ENCODE measurements at places on chromosomes 7 and 10.

- no peak for DNase-seq
Observed at GRCh38 chr7:69839782-69840181, 241.5 kb downstream of the AUTS2 start.

DNA sequence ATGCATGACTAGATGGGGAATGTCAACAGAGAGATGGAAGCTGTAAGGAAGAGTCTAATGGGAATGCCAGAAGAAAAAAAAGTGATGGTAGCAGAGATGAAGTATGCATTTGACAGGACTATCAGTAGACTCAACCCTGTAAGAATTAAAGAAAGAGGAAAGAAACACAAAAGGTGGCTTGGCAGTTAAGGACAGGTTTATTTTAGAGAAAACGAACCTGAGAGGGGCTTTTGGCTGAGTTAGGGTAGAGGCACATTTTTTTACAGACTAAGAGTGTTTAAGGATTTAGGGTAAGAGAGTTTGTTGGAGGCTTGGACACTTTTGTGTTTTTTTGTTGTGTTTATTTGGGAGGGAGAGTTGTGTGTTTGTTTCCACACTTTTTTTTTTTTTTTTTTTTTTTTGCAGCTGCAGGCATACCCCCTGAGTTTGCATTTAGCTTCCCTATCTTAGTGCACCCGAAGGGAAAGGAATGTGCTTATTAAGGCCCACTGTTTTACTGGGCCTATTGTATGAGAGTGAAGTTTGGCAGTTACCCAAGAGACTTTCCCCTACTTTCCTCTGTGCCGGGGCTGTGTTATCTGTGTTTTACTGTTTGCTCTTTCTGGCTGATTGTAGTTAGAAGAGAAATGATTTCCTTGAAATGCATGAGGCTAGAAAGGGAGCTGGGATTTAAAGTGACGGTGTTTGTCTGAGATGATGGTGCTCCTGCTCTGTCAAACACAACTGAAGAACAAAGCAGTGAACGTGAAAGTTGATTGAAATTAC is 32.0 kb downstream of the NPVF start:
- no peak for DNase-seq

GRCh38 chr7:29500719-29501118 is 62.9 kb upstream of the PRR15 start:
- DNase-seq = no peak

DNA sequence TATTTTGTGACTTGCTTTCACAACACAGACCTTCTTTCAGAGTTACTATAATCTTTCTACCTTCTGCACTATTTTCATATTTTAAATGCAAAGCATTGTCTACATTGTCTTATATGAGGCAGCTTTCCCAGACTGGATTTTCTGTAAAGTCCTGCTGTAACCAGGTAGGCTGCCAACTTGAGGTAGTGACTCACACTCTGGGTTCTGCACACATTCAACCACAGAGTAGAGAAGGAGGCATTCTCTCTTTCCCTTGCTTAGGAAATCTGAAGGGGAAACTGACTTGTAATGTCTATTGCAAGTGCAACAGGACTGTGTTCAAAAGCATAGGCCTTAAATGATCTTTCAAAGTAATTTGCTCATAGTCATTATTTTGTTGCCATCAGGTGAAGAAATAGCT is 461.4 kb downstream of the GRM8 start:
- DNase-seq = no peak

- DNase-seq = no peak
Observed at GRCh38 chr7:28328822-28329660, 83.3 kb upstream of the CREB5 start.

DNA sequence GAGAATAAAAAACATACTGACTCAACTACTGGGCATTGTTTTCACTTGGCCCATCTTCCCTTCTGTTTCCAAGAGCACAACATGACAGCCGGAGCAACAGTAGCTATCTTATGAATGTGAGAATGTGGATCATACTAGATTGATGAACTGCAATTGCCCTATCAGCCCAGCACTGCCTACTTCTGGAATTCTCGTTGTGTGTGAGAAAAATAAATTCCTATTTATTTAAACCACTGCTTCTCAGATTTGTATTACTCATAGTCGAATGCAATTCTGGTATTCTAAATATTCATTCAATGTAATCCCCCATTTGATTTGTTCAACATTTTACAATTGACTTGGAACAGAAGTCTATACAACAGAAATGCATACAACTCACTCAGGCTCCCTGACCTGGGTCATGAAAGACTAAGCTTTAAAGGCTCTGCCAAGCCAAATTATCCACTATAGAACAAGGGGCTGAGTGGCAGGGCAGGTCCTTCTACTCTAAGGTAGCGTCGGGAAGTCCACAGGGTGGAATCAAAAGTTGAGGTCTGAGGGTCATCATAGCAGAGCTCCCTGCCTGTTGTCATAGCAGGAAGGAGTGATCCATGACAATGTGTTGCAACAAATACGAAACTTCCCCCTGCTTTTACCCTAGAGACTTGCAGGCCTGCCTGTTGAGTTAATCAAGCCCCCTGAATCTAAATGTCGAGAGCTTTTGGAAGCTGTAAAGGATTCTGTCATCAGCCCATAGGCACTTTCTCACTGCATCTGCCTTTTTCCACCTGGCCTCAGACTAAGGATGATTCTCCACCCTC is 12.4 kb upstream of the JAZF1 start:
- DNase-seq = no peak

- DNase-seq = no peak
Observed at GRCh38 chr10:64090865-64091264, 569.7 kb downstream of the REEP3 start.

- no peak for DNase-seq
Observed at GRCh38 chr10:28761084-28761846, 83.9 kb downstream of the BAMBI start.

DNA sequence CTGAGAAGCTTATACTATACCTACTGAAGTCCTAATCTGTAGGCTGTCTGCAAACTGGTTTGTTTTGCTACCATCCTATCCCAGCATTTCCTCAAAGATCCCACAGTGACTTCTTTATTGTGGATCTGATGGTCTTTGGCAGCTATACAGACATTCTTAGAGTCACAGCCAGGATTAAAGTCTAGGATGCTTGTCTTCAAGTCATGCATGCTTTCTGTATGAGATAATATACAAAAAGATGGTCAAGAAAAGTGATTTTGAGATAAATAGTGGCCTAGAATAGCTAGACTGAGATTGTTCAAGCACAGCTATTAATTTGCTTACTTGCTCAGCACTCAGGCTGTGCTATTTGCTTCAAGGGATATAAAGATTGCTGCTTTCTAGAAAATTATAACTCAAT is 454.4 kb downstream of the AUTS2 start:
- DNase-seq = no peak

DNA sequence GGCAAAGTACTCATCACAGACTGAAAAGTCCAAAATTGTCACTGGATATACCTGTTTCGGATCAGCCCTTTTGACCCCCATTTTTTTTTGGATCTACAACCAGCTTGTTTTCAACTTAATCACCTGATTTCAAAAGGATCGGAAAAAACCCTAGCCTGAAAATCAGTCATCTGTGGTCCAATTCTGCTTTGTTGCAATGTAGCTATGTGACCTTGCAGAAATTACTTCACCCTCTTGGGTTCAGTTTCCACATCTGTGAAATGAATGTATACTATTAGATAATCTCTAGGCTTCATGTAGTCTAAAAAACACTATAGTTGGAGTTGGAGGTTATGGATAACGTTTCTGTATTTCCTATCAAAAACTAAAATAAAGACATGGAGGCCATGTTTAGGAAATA is 37.1 kb downstream of the STEAP4 start:
- DNase-seq = no peak

GRCh38 chr7:157348548-157348947 is 11.7 kb downstream of the DNAJB6 start:
- DNase-seq = no peak

DNA sequence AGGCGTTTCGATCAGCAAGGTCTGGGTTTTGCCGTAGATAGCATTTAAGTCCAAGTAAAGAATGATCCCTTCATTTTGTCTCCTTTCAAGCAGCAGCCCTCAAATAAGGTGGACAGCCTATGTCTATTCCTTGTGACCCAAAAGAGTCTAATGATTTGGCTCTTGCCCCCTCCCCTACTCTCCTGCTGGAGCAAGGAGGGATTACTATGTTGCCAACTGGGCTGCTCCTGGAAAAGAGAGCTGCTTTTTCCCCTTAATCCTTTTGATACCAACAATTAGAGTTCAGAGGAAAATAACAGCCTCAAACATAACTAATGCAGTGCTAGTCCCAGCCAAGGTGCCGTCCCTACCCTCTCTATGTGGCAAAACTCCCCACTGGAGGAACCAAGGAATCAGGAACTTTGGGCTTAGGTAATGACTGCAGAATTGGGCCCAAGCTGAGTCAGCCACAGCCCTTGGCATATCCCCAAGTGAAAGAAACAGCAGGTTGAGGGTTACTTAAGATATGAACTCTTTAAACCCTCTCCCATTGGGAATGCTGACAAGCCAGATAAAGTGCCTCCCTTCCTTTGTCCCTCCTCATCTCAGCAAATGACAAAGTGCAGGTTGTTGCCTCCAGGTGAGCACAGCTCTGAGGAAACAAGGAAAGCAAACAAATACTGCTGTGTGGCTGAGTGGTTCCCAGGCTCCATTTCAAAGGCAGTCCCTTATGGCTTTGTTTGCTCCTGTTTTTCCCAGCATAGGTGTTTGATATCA is 643.7 kb downstream of the INHBA start:
- no peak for DNase-seq

DNA sequence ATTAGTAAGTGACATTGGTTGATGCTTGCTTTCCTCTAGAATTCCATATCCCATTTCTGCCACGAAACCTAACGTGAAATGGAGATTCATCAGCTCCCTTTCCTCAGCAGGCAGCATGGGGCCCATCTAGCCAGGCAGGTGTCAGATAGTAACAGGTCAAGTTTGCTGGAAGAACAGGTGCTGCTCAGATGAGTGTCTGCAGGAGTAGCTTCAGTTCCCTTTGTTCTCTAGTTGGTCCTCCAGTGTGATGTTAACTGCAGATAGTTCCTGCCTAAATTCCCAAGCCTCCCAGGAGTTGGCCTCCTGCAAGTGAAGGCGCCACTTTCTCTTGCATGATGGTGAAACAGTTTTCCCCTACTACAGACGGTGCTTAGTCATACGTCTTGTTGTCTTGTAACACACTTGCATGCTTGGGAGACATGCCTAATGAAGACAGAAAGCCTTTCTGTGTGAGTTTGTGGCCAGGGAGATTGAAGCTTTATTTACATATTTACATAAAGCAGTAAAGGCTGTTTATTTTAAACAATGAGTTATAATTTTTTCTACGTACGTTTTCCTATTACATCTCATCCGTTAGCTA is 175.4 kb downstream of the CHN2 start:
- no peak for DNase-seq

GRCh38 chr10:33334805-33335550 is 511 bp upstream of the NRP1 start:
- DNase-seq = no peak

DNA sequence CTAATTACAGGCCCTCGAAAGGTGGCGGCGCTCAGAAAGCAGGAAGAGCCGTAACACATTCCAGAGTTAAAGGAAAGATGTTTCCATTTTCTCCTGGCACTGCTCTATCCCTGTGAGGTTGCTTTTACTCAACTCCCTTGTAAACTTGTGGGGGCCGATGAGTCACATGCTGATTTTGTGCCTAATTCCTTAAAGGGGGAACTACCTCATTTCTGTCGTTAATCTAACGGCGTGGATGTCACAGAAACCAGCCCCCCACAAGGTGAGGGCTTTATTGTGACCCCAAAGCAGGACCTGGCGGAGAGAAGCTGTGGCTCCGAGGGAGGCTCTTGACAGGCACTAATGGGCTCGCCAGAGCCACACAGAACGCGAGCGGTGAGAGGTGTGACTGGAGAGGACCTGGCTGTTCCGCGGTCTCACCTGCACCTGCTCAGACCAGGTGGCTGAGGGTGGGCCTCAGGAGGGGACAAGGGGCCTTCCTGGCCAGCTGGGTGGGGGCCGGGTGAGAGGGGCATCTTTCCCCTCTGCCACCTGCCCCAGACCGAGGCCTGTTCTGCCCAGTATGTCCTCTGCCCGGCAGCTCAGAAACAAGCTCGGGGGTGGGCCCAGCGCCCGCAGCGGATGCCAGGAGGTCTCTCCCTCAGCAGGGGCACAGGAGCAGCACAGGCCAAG is 50.9 kb downstream of the CALML3 start:
- DNase-seq = no peak

GRCh38 chr10:11594589-11595394 is 16.7 kb downstream of the USP6NL start:
- DNase-seq = no peak

- DNase-seq = no peak
Observed at GRCh38 chr7:44977959-44978335, 868 bp downstream of the MYO1G start.

DNA sequence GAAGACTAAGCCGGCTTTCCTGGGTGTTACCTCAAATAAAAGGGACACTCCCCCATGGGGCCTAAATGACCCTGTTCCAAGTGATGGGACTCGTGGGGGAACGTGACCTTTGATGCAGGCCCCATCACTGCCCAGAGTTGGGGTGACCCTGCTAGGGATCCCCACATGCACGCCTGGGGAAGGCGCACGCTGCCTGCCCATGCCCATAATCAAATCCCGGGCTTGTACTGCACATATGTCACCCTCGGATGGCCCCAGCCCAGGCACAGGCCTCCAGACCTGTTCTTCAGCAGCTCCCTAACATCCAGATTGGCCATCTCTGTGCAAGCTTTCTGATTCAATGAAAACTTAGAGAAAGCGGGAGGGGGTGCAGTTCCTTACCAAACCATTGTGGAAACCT is 14.7 kb downstream of the EBF3 start:
- no peak for DNase-seq

- DNase-seq = no peak
Observed at GRCh38 chr7:36514289-36515243, 124.9 kb downstream of the ANLN start.

DNA sequence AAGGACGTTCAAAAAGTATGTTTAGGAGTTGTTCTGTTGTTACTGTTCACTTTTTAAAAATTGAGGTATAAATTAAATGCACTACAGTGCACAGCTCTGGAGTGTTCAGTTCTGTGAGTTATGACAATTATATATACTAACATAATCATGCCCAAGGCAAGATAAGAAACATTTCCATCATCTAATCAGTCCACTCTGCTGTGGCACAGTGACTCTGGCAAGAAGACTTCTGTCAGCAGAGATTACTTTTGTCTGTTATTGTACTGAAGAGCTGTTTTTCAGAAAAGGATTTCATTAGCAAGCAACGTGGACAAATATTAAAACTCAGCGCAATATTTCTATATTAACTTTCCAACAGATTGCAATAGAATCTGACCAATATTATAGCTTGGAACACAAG is 32.0 kb downstream of the ICA1 start:
- DNase-seq = no peak

GRCh38 chr7:34044306-34044643 is 138.9 kb downstream of the BMPER start:
- no peak for DNase-seq

- DNase-seq = no peak
Observed at GRCh38 chr7:82241356-82241755, 202.2 kb downstream of the CACNA2D1 start.

GRCh38 chr7:94410413-94411187 is 15.9 kb downstream of the COL1A2 start:
- DNase-seq = no peak
